ENCODE measurements at places on chromosomes 4 and X.

GRCh38 chr4:73055241-73055897 is 14.1 kb downstream of the COX18 start:
- DNase-seq: no peak

DNA sequence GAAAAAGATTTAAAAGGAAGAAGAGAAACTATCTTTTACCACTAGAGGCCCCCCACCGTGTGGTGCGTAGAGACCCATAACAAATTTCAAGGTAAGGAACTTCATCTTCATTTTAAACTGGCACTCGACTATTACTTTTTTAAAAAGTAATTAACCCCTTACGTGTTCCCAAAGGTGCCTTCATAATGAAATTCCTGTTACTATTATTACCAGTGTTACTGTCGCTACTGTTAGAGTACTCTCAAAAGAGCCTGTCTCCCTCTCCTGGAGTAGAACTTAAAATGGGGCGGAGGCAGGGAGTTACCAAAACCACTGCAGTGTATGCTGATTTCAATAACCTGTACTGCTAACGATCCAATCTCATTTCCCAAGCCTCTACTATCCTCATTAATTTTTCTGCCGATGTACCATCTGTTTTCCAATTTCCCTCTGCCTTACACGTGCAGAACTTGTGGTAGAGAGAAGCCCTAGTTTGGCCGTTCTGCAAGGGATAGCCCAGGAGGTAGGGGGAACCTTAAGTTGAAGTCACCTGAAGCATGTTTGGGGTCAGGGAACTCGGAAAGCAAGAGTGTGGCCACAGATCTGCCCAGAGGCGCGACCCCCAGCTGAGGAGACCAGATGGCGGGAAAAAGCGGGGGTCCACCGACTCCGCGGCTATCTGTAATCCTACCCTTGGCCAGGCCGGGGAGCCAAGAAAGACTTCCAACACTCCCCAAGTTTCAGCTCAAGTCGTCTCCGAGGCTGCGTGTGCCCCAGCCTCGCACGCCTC is 720 bp upstream of the STK26 start:
- DNase-seq: no peak

- no peak for DNase-seq
These were observed 834.7 kb downstream of the RAPGEF2 start for GRCh38 chr4:159937595-159937994.

DNA sequence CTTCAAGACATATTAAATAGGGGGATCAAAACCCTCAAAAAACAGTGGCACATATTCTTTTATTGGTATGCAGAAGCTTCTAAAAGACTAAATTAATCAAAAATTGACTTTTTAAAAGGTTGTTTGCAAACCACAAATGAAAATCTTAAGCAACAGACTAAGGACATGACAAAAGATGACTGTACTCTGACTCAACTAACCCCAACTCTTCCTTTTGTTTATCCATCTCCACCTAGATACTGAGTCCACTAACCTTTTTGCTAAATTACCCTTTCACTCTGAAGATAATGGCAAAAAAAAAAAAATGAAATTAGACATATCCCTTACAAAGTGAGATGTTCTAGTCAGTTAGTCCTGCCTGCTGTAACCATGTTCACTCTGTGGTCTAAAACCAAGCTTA is 91.6 kb upstream of the NLRP2B start:
- DNase-seq: no peak

- DNase-seq: peak; percentile 68
These were observed 69.4 kb upstream of the CLDN34 start for GRCh38 chrX:9897761-9898161.

GRCh38 chr4:156473151-156473550 is 498.4 kb downstream of the PDGFC start:
- no peak for DNase-seq

DNA sequence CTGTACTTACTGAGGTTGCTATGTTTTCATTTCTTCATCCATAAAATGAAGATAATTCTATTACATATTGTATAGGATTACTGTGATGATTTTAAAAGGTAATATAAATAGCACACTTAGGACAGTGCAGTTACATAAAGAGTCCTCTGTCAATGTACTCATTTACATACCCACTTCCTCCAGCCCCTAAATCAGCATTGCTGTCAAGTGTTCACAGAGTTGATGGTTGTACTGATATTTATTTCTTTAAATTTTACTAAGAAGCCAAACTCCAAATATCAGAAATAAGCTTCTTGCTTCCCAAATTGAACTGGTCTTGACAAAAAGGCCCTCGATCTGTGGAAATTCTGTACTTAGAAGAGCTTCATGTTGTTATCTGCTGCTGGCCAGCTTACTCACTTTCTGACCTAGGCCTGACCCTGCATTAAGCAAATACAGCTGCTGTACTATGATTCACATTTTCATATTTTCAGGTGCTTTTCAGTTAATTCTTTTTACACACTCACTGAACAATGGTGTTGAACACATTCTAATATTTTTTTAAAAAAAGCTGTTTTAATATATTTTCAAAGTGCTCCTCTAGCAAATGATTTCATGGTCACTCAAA is 259.6 kb downstream of the UNC5C start:
- no peak for DNase-seq

DNA sequence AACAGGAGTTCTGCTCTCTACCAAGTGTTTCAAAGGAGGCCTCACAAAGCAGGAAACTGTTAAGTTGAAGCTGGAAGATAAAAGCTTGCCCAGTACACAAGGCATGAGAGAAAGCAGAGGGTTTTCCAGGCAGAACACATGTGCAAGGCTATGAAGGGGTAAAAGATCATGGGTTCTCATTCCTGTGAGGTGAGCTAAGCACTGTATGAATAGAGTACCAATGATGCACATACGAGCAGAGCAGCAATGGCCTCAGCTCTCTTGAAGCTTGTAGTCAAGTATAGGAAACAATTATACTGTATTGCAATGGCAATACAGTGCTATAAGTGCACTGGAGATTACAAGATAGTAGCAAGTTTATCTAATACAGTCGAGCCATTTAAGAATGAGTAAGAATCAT is 18.0 kb downstream of the TTC29 start:
- DNase-seq: no peak

DNA sequence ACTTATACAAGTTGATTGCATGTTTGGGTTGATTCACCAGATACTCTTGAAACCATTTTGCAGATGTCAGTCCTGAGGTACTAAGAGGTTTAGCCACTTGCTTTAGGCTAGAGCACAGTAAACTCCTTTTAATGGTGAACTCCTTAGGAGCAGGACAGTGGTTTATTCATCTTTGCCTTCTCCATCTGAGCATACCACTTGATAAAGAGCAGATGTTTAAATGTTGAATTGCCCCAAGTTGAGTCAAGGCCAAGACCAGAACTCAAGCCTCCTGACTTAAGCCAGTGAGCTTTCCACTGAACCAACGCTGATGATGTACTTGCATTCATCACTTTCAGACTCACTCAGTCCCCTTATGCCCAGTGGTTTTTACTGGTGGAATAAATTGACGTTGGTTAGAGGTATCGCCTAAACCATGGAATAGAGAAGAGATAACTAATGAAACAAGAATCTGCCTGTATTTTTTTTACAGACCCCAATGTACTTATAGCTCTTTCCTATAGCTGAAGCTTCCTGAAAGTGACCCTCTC is 7.5 kb downstream of the DAPP1 start:
- no peak for DNase-seq

DNA sequence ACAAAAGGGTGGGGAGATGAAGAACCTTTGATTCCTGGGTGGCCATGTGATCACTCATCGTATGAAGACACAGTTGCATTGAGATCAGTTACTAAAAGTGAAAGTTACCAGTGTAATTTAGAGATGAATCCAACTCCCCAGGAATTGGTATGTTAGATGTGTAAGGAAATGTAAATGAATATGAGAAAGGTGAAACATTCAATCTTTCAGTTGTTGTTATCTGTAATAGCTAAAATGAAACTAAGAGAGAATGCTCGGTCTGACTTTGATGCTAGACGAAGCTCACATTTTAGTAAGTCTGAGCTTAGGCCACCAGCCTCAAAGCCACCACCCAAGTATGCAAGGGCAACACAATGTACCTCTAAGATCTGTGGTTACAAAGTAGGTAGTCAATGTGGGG is 194.3 kb upstream of the POF1B start:
- no peak for DNase-seq

DNA sequence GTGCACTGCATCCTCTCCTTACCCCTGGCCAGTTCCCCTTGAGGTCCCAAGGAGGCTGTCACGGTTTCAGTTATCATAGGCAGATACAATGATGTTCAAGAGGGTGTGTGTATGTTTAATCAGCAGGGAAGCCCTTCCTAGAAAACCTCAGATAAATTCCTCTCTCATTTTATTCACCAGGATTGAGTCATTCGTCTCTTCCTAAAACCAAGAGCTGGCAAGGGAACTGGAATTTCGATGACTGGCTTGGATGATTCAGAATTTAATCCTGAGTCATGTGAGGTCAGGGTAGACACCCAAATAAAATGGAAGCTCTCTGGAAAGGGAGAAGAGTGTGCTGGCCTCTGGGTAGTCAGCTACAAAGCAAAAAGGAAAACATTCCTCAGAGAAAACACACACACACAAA is 106.2 kb upstream of the RAPGEF2 start:
- DNase-seq: peak; percentile 83

- DNase-seq: no peak
These were observed 45.4 kb downstream of the CXorf58 start for GRCh38 chrX:23952984-23953907.
